AG04449 (cell line): ENCODE measurements at places on chromosomes 16 and 17.

GRCh38 chr17:75652934-75653549, 13.9 kb downstream of the RECQL5 start:
- no peak for DNase-seq

DNA sequence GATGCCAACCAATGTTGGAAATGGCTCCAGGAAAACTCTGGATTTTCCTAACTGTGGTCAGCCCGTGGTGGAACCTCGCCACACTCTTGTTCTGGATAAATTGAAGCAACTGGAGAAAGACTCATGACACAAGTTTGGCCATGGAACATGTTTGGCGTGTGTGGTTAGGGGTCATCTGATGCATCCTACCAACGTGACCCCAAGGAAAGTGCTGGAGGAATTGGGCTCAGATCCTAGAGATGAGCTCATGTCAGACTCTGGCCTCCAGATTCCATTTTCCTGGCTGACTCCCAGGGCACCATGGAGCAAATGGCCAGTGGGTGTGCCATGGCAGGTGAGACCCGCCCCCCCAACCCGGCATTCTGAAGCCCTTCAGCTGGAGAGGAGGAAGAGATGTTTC, 58.5 kb downstream of the CACNG5 start:
- no peak for DNase-seq

GRCh38 chr17:77927777-77928518, 30.6 kb upstream of the TNRC6C start:
- DNase-seq, result no peak

DNA sequence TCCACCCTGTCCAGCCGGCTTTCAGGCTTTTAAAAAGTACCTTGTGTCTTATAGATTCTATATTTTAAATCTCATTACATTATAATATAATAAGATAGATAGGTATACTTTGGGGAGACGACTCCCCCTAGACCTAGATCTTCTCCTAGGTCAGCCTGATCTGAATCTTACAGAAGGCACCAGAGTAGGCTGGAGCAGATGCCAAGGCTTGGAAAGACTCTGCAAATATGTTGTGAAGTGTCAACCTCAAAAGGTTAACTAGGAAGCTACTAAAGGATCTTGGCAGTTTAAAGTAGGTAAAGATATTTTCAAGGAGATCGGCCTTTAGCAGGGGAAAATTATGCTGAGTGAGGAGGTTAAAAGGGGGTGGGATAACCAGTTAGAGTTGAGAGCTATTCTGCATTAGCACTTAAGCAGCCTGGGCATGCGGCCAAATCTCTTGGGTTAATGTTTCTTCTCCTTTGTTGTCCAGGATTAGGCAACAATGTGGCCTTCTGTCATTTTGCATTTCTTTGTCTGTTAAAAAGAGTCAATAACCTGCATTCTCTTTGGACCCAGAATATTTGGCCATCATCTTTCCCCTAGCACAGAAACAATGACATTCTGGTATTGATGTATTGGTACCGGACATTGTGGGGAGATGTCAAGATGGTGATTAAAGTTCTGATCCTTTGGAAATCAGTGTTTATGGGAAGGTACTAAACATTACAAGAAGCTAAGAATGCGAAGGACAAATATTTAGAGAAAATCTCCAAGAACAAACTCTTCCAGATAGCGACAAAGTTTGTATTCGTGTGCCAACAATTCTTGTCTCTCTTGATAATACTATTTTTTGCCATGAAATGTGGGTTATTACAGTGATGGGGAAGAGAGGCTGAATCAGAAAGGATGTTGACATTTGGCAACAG, 51.2 kb upstream of the DHX40 start:
- no peak for DNase-seq

GRCh38 chr17:27751166-27751565, 49.2 kb downstream of the NOS2 start:
- DNase-seq, result no peak

- no peak for DNase-seq
These were observed 5.7 kb upstream of the PHAF1 start for GRCh38 chr16:67104061-67104460.

- no peak for DNase-seq
These were observed 614.6 kb downstream of the MAF start for GRCh38 chr16:78985716-78986605.

- no peak for DNase-seq
These were observed 2.5 kb upstream of the HEATR9 start for GRCh38 chr17:35870906-35871819.

DNA sequence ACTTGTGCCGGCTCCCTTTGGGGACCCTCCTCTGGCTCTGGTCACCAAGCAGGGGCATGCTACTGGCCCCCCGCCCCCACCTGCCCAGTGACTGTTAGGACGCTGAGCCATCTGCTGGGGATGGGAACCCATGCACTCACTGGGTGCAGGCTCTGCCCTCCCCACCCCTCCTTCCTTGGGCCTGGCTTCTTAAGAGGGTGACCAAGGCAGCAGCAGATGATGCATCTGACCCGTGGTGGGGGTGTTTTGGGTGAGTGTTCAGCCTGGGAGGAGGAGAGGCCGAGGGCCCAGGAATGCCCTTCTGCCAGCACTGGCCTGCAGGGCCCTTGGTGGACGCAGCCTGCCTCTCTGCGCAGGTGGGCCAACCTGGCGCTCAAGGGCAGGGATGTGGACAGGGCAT, 19.2 kb upstream of the MTSS2 start:
- no peak for DNase-seq

- DNase-seq, result no peak
These were observed 401.0 kb downstream of the SNX29 start for GRCh38 chr16:12377497-12377896.

GRCh38 chr17:58527306-58527705, 12.9 kb upstream of the MTMR4 start:
- DNase-seq, result no peak

- DNase-seq, result no peak
These were observed 5.0 kb downstream of the TSR3 start for GRCh38 chr16:1346422-1347285.

DNA sequence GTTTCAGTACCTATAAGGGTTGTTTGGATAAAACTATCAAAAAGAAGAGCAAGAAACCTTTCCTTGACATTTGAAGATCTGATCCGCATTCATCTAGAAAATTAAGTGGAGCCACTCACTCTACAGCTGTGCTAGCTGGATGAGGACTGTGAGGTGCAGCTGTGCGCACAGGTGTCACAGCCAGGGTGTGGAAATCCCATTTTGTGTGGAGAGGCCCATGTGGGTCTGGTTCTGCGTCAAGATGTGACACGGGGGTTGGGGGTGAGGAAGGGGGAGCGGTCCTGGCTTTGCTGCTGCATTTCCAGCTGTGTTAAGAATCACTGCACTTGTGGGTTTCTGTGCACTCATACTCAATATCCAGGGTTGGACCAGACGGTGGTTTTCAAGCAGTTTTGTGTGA, 70.7 kb downstream of the CLEC16A start:
- no peak for DNase-seq

DNA sequence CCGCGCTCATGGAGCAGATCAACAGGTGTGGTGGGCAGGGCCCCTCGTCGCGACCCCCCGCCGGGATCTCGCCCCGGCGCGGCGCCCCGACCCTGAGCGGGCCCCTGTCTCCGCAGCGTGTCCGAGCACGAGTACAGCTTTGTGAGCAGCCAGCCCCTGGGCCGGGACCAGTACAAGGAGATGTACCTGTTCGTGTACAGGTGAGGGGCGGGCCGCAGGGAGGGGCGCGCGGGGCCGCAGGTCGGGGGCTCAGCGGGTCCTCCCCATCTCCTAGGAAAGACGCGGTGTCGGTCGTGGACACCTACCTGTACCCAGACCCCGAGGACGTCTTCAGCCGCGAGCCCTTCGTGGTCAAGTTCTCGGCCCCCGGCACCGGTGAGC, 848 bp downstream of the DNASE1L2 start:
- DNase-seq, result no peak
